ENCODE measurements at places on chromosomes 2 and 18.

DNA sequence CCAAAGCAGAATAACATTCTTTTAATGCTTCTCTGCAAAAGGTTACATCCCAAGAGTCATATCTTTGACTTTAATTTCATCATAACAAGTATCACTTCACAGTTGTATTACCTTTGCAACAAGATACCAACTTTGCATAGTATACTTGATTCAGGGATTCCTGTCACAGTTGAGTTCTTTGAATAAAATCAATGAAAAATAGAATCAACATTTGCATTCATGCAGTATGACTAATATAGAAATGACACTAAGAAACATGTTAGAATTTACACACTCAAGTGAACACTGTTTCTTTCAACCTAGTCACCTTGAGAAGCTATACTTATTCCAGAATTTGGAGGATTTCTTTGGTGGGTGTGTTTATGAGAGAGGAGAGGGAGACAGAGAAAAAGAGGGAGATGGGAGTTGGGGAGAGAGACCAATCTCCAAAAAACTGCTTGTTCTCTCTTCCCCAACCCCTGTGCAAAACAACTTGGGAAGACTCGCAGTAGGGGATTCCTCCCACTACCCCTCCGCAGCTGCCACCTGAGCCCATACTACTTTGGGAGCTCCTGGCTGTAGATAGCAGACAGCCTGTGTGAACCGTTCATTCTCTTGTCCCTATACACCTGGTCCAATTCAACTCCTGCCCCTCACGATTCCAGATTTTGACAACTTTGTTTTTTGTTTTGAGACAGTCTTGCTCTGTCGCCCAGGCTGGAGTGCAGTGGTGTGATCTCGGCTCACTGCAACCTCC, 57.7 kb downstream of the PELI1 start:
- no peak for DNase-seq

DNA sequence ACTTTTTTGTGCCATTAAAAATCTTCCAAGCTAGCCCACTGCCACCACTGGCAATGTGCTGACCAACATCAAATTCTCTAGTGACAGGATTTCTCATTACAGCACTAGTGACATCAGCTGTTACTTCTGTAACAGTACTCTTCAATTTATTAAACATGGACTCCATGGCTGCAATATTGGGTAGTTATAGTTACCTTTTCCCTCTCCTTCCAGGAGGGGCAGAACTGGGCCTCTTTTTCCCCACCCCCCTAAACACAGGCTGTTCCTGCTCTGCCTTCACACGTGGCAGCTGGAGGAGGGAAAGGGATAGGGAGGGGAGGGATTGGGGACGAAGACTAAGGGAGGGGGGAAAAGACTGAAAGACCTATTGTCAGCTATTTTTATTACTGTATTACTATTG, 38.1 kb downstream of the TRAK2 start:
- no peak for DNase-seq

DNA sequence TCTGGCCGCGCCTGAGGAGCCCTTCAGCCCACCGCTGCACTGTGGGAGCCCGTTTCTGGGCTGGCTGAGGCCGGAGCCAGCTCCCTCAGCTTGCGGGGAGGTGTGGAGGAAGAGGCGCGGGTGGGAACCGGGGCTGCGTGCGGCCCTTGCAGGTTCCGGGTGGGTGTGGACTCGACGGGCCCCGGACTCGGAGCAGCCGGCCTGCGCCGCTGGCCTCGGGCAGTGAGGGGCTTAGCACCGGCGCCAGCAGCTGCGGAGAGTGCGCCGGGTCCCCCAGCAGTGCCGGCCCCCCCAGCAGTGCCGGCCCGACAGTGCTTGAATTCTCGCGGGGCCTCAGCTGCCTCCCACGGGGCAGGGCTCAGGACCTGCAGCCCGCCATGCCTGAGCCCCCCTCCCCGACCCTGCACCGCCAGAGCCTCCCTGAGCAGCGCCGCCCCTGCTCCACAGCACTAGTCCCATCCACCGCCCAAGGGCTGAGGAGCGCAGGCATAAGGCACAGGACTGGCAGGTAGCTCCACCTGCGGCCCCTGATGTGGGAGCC, 534.2 kb downstream of the ZNF804A start:
- peak; percentile 35 for DNase-seq

GRCh38 chr2:237359894-237360780, 53.8 kb downstream of the COL6A3 start:
- DNase-seq, result no peak

DNA sequence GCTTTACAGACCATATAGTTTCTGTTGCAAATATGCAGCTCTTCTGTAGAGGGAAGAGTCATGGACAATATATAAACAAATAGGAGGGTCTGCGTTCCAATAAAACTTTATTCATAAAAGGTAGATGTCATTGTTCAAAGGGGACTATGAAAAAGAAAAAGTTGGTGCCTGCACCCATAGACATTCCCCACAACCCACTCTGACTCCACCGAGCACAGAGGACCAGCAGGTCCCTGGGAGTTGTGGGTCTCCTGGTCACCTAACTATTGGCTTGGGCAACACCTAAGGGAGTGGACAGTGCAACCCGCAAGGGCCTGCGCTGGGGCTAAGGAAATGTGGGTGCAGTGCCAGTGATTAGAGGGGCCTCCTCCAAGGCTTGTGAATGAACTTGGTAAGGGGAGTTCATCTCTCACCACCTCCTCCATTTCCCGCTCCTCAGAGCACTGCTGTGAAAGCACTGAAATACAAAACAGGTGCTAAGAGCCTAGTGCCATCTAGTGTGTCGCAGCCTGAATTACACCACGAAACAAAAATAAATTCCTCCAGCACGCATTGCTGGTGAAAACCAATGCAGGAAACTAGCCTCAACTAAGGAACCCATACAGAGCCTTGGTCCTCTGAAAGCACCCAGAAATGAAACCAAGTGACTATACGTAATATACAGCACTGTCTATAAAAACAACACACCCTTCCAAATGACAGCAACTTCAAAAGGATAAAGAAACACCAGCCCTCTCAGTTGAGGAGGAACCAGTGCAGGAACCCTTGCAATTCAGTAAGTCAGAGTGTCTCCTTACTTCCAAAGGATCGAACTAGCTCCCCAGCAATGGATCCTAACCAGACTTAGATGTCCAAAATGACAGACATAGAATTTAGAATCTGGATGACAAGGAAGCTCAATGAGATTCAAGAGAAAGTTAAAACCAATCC, 166.6 kb downstream of the RNF144A start:
- DNase-seq, result no peak

- DNase-seq, result no peak
Measured at GRCh38 chr2:190910341-190911136, 29.9 kb downstream of the GLS start.

GRCh38 chr2:237911363-237912017, 52.1 kb downstream of the RAMP1 start:
- DNase-seq, result no peak

- no peak for DNase-seq
Measured at GRCh38 chr2:154978710-154979109, 280.2 kb downstream of the KCNJ3 start.

DNA sequence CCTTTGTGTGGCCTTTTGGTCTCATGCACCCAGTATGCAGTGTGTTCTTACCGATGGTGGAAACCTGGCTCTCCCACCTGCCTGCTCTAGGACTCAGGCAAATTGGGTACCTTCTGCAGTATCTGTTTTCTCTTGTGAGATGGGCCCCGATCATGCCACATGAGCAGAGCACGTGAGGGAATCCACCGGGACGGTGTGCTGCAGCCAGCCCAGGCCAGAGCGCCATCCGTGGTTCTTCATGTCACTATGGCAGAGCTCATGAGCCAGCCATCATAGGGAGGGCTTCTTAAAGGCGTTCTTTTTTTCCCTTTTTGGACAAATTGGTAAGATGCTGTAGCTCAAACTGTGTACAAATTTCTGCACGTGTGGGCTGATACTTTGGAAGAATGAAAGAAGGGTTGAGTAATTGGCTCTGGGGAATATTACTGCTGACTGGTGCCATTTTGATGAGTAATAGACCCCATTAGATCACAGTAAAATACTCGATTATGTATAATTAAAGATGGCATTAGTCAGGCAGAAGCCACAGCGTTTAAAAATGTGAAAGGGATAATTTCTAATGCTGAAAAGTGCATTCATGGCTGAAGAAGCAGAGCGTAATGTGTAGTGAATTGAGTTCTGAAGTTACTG, 19.2 kb downstream of the SH3RF3 start:
- DNase-seq, result no peak

- DNase-seq, result no peak
Measured at GRCh38 chr18:63141778-63142176, 177.8 kb downstream of the BCL2 start.

- DNase-seq, result no peak
Measured at GRCh38 chr2:199468561-199469513, 11.1 kb upstream of the SATB2 start.

GRCh38 chr2:239465017-239466001, 64.5 kb upstream of the HDAC4 start:
- peak; percentile 87 for DNase-seq

GRCh38 chr2:42168459-42169099, 574 bp upstream of the EML4 start:
- DNase-seq, result no peak

DNA sequence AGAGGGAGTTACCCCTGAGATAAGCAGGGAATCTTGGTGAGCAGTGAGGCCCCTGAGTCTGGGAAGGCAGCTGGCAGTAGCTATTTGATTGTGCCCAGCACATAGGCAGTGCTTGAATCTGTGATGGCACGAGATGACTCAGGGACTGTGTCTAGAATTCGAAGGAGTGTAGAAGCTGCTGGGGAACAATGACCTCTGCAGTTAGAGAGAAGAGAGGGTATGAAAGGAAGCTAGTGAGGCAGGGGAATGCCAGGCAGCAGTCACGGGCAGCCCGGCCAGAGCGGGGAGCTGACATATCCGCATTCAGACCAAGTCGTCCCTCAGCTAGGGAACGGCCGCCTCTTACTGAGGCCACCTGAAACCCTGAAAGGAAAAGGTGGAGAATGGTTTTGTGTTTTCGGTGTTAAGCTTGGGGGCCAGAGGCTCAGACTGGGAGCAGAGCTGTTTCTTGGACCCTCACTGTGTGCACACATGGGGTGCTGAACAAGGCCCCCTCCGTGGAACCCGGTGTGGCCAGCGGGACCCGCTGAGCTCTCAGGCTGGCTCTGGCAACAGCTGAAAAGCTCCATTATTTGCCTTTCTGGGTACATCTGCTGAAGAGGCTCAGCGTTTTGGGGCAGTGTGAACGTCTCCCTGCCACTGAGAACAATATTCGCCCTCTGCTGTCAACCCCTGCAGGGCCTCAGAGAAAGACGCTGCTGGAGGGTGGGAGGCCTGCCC, 32.9 kb downstream of the ARHGEF4 start:
- DNase-seq, result no peak

GRCh38 chr18:40673150-40673549, 1281.9 kb upstream of the PIK3C3 start:
- DNase-seq, result no peak

DNA sequence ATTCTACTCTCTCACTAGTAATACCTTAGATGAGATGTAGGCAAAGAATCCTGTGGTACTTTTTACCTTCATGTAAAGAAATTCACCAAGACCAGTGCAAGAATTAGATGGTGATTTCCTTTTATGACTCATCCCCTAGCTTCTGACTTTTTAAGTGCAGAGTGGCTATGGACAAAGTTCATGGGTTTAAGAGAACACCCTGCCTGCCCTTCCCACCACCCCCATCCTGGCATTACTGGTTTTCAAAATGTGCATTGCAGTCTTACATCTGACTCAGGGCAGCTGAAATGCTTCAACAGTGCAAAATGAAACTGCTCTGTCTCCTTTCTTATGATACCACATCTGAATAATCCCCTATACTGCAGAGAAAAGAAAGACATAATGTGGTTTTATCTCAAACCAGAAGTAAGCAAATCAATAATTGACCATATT, 22.6 kb downstream of the MAIP1 start:
- no peak for DNase-seq

- DNase-seq, result no peak
Measured at GRCh38 chr2:18889565-18890332, 300.4 kb upstream of the NT5C1B start.

DNA sequence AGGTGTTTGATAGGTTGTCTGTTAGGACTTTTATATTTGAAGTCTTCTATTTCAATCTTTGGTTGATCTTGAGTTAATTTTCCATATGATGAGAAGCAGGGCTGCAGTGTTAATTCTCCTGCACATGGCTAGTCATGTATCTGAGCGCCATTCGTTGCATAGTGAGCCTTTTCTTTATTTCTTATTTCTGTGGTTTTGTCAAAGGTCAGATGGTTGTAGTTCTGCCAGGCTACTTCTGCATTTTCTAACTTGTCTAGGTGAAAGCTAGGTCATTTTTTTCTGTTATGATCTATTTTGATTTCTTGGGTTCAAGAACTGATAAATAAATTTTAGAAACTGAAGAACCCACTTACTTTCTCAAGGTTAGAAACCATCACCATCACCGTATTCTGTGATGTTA, 56.7 kb downstream of the CCDC74A start:
- no peak for DNase-seq

DNA sequence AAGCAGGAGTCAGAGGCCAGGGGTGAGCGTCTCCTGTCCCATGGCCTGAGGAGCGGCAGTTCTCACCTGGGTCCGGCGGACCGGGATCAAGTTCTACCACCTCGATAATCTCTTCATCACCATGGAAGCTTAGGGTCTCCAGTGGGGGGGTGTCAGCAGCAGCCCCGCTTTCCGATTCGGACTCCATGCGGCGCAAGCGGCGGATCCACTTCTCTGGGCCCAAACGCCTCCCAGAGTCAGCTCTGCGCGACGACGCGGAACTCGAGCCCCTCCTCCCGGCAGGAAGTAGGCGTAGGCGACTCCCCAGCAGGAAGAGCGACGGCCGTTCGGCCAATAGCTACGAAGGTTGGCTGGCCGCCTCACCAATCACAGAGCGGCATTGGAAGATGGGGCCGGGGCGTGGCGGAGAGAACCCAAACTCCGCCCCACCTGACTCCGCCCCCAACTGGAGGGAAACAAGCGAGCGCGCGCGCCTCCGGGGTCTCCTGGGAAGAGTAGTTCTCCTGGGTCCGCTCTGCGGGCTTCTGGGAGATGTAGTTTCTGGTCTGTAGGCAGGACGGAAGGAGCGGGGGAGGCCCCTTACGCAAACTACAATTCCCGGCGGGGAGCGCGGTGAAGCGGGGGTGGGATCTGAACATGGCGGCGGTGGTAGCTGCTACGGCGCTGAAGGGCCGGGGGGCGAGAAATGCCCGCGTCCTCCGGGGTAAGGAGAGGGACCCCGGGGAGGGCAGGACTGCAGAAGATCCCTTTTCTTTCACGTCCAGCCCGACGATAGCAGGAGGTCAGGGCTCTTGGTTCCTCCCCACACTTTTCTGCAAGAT, at the start of the genes AAMP and PNKD:
Gene AAMP (minus strand): TSS at position 238 of the 821 bp plus-strand sequence. CDS start 51 bp downstream, at position 187.
Gene PNKD (plus strand): TSS at position 620 of the 821 bp plus-strand sequence. CDS start 17 bp downstream, at position 637.
- peak; percentile 100 for DNase-seq

- peak; percentile 97 for DNase-seq
Measured at GRCh38 chr2:43221763-43222474, 4.5 kb downstream of the ZFP36L2 start.

- DNase-seq, result peak; percentile 98
Measured at GRCh38 chr2:73736855-73737779, at the start of gene TPRKB. Gene TPRKB, minus strand, starts transcription at chr2:73737345. Its CDS starts 2,776 bp downstream, at chr2:73734569.

DNA sequence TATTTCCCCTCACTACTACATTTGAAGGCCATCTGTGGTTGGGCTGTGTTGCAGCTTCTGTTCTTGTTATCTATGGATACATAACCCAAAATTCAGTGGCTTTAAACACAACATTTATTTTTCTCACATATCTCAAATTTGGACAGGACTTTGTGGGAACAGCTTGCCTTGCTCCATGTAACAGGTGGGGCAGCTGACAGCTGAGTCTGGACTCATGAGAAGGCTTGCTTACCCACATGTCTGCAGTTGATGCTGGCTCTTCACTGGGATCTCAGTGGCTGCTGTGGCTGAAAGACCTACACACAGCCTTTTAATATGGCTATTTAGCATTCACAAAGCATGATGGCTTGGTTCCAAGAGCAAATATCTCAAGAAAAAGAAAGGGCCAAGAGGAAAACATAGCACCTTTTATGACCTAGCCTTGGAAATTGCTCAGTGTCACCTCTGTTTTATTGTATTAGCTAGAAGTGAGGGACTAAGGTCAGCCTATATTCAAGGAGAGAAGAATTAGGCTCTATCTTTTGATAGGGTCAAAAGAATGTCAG, 296.8 kb upstream of the ZNF521 start:
- no peak for DNase-seq

All from right cardiac atrium (tissue), 5 donors.